H9 (cell line): ENCODE measurements at places on chromosomes 12 and 14.

DNA sequence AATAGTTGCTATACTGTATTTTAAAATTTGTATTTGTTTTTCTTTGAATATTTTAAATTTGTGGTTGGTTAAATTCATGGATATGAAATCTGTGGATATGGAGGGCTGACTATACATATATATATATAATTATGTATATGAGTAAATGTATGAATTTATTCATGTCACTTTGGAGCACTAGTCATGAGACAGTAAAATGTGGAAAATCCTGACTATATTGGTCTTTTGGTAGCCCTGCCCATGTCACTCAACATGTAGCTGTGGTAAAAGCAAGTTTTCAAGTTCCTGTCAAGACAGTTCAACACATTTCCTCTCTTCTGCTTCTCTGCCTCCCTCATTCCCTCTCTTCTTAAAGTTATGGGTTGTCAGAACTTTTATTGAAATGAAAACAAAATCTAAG is 17.3 kb upstream of the C12orf71 start:
- DNase-seq = no peak

DNA sequence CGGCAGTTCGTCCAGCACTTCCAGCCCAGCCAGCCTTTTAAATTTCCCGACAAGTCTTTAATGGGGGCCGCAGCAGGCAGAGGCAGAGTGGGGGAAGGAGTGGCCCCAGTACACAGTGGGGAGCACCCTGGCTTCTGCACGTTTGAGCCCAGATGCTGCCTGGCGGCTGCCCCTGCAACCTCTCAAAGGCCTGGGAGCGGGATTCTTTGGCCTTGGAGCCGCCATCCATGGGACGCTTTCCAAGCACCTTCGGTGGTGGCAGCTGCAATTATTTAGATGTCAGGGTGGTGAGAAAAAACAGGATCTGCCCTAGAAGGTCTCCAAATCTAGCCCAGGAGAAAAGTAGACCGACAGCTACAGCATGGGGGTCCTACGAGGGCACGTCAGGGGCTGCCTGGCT is 46.0 kb downstream of the FAM222A start:
- peak; percentile 29 for DNase-seq

GRCh38 chr14:33808187-33808586 is 142.7 kb downstream of the EGLN3 start:
- no peak for DNase-seq

- no peak for DNase-seq
Observed at GRCh38 chr12:48070033-48070432, 35.8 kb downstream of the SENP1 start.

DNA sequence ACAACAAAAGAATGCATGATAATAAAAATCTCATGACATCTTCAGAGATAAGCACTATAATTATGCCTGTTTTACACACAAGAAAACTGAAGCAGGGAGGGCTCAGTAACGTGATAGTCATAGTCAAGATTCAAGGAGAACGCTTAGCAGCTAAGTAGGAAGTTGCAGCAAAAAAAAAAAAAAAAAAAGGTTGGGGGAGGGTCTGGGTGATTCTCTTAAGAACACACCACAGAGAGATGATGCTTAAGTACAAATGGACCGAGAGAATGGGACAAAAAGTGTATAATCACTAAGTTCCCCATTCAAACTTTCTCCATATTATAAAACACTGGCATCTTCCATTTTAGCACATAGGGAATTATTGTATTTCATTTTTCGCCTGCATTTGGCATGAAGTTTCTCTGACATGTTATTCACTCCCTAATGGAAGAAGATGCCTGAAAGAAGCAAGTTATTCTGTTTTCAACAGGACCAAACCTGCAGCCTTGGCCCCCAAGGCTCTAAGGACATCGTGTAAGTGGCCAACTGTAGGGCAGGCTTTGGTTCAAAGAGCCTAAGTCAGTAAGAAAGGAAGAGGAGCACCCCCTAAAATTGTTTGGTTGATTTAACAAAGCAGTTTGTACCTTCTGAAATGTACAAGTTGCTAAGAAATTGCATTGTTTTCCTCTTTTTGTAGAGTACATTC is 142.9 kb upstream of the TMPO start:
- no peak for DNase-seq

- no peak for DNase-seq
Observed at GRCh38 chr14:20493634-20494033, 11.7 kb upstream of the RNASE10 start.

DNA sequence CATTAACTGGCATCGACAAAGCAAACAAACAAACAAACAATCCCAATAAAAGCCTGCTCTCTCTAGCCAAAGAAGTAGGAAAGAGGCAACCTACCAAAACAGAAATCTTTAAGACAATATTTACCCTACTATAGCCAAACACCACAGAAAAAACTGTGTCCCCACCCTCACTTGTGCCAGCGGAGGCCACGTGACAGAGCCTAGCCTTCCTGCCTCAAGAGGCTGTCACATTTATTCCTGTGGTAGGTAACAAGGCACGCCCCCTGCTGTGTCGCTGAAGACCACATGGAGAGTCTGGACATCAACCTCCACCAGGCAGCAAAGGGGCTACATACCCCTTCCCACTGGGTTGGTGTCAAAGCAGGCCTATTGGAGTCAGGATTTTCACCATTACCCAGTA is 148.1 kb downstream of the LMNTD1 start:
- no peak for DNase-seq

DNA sequence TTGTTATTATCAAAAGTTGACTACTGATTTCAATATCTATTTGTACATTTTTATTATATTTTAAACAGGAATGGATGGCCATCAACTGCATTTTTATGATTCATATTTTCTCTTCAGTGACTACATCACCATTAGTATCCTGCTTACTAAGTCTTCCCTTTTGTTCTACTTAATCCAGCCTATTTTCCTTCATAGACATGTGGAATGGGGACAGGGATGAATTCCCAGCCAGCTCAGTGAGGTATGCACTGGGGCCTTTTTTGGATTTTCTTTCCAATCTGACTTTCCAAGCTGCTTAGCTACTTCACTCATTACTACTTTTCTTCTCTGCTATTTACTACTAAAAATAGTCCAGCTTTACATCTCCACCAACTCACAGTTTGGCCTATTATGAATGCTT is 38.4 kb downstream of the AKAP6 start:
- no peak for DNase-seq
